ENCODE measurements at places on chromosomes 2 and 18.
A peak's percentile ranks its signal among the peaks of the same experiment; 100 is the strongest.

DNA sequence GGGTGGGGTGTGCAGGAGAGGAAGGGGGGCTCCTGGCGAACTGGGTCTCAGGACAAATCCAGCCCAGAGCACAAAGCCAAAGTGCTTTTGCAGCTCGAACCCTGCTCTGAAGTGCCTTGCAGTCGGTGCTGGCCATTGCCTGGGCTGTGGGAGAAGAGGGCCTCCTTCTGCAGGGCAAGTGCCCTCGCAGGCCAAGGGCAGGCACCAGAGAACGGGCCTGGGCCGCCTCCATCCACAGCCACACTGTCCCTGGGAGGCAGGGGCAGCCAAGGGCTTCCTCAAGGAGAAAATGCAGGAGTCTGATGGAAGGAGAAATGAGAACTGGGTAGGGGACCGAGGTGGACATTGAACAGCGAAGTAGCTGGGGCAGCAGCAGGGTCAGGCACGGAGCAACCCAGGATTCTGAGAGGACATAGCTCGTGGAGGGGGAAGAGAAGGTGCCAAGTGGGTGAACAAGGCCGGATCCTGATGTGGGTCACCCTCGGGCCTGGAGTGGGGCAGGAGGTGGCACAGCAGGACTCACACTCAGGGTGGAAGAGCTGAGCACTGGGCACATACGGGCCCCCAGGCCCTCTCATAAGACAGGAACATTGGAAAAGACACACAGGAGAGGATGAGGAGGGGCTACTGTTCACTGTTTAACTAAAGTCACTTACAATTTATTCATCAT, 312.8 kb upstream of the SALL3 start:
- DNase-seq: no peak

DNA sequence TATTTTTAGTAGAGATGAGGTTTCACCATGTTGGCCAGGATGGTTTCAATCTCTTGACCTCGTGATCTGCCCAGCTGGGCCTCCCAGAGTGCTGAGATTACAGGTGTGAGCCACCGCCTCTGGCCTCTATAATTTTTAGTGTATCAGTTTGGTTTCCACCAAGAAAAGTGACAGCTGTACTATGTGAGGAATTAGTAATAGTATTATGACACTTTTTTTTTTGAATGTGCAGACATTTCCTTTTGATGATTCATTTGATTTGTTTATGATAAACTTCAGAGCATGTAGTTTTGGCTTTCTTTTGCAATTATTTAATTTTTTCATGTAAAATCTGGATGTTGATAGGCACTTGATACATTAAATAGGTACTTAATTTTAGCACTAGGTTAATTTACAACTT, 61.5 kb downstream of the PTPN4 start:
- no peak for DNase-seq

DNA sequence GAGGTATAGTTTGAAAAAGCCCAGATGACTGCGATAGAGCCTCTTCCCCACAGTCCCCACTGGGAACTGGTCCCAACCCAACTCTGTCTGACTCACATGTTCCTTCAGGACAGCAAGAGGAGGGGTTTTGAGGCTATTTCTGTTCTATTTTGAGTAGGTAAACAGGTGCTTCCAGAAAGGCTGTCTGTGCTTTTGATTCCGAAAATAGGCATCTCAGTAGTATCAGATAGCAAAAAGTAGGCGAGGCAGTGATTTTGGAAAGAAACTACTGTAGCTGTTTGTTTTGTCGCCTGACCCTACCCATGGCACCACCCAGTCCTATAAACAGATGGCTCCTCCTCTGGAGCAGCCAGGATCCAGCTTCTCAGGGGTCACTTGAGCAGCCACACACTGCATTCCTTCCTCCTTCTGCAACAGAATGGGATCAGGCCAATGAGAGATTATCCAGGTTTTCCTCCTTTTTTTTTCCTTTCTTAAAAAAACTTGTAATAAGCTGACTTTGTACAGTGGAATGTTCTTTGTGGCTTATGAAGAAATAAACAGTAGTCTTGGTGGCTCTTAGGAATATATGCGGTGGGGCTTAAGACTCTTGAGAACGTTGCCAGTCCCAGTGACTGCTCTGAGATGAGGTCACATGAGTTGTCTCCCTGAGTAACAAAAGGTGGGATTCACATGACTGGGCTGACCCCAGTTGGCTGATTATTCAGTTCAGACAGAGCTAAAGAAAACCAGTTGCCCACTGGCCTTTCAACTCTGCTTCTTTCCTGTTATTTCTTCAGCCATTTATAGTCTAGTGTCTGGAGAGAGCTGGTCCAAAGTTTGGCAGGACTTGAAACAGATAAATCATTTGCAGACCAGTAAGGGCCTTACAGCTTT, 98.6 kb downstream of the KCNS3 start:
- DNase-seq: no peak

DNA sequence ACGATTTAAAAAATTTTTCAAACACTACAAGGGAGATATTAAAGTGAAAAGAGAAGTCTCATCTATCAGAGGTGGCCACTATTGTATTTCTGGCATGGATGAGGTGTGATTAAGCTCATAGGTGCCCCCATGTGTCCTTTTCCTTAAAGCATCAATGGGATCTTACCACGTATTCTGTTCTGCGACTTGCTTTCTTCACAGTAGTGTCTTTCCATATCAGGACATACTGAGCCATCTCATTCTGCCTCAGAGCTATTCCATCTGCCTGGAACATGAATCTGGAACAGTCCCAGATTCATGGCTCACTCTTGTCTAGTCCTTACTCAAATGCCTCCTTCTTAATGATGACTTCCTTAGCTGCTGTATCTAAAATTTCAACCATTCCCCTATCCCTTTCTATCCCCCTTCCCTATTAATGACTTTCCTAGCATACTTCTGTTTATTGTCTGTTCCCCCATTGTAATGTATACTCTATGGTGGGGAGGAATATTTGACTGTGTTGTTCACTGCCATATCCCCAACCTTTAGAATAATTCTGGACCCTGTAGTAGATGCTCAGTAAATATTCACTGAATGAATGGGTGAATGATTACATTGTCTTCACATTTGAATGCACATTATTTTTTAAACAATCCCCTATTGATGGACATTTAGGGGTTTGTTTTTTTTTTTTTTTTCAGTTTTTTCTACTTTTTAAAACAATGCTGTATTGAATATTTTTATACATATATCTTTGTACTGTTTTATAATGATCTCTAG, 11.1 kb downstream of the STAMBP start:
- DNase-seq: no peak

DNA sequence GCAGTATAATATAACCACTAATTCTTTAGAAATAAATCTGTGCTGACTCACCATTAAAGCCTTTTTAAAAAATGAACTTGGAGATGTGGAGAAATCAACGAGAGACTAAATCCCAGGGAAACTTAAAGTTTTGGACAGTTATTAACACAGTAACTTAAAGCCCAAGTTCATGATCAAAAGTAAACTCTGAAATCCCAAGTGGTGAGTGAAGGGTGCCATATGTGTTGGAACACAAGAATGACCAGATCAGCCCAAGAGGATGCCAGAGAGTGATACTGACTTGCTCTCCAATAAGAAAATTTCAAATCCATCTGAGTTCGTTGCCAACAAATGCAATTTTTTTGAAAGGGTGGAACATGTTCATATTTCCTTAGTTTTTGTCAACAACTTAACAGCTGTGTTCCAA, 838.1 kb upstream of the ACVR2A start:
- DNase-seq: no peak

DNA sequence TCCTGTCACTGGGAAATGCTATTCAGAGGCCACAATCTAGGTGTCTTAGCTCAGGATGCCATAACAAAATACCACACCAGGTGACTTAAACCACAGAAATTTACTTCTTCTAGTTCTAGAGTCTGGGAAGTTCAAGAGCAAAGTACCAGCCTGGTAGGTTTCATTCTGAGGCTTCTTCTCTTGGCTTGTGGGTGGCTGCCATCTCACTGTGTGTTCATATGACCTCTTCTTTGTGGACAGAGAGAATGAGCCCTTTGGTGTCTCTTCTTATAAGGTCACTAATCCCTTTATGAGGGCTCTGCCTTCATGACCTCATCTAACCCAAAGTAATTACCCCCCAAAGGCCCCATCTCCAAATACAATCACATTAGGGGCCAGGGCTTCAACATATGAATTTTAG, 57.3 kb downstream of the RHOB start:
- DNase-seq: no peak

DNA sequence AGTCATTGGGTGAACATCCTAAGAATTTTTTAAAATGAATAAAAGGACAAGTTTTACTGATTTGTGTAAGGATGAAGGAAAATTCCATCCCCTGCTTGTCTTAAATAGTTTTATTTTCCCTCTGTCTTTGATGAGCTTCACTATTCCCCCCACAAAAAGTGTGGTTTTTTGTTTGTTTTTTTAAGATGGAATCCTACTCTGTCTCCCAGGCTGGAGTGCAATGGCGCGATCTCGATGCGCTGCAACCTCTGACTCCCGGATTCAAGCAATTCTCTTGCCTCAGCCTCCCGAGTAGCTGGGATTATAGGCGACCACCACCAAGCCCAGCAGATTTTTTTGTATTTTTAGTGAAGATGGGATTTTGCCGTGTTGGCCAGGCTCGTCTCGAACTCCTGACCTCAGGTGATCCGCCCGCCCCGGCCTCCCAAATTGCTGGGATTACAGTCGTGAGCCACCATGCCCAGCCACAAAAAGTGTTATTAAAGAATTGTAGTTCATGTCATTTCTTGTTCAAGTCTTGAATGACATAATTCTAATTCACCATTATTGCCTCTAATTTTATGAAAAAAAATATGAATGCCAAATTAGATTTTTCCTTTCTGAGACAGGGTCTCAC, 91.7 kb downstream of the AGPS start:
- no peak for DNase-seq

DNA sequence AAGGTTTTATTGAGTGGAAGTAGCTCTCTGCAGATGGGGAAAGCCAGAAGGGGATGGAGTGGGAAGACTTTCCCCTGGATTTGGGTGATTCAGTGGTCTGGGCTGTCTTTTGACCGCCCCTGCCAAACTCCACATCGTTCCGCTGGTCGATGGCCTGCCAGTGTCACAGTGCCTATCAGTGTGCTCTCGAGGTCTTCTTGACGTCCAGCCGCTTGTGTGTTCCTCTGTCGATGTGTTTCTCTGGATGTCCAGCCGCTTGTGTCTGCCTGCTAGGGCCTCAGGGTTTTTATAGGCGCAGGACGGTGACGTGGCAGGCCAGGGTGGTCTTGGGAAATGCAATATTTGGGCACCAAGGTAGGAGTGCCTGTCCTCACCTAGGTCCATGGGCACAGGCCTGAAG, 1371.4 kb upstream of the PIK3C3 start:
- no peak for DNase-seq

DNA sequence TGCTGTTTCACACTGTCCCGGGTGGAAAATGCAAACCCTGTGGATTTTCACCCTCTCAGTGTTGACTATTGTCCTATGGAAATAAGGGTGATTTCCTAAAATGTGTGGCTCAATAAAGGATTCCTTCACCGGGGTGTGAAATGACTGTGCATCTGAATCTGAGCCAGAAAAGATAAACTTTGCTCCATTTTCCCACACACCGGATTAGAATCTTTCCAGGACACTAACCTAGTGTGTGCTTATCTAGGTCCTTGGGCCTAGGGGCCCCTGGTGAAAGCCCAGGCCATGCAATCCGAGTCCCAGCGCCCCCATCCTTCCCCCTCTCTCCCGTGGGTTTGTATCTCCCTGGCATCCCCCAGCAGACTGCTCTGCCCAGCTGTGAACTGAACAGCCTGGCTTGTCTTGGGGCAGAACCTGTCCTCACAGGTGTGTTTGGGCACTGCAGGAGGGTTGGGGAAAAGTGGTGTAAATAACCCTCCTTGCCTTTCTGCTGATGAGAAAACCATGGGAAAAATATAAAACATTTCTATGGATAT, 17.3 kb downstream of the KLHL29 start:
- no peak for DNase-seq

- no peak for DNase-seq
These were observed 81.7 kb upstream of the HK2 start for GRCh38 chr2:74751981-74752851.

GRCh38 chr2:162058973-162059668, 14.9 kb downstream of the DPP4 start:
- no peak for DNase-seq

GRCh38 chr2:177123048-177123447, 89.5 kb upstream of the HNRNPA3 start:
- no peak for DNase-seq

DNA sequence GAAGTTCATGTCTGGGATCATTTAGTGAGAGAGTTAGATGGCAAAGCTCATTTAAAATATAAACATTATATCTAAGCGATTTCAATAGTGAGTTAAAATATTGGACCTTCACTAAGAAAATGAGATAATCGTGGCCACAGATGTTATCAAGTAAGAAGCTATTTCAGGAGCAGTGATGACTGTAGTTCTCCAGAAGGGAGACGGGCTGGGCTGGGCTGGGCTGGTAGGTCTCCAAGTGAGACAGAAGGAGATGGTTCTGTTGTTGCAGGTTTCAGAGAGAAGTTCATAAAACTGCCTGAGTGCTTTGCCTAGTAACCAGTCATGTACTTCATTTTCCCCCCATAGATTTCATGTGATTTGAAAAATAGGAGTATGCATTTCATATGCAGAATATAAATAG, 130.1 kb upstream of the DAPL1 start:
- no peak for DNase-seq

DNA sequence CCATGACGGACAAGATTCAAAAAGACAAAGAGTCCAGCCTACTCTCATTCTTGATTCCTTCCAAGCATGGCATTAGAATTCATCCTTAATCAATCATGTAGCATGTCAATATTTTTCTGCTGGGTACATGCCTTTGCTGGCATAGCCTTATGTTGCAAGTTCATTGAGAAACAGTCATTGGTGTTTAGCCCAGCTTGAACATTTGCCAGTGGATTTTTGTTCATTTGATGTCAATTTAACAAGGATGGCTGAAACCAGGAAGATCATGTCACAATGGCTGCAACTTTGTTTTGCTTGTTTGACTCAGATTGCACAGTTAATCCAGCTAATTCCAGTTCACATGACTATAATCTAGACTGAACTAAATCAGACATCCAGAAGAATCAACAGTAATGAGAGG, 1132.2 kb downstream of the LRP1B start:
- no peak for DNase-seq

DNA sequence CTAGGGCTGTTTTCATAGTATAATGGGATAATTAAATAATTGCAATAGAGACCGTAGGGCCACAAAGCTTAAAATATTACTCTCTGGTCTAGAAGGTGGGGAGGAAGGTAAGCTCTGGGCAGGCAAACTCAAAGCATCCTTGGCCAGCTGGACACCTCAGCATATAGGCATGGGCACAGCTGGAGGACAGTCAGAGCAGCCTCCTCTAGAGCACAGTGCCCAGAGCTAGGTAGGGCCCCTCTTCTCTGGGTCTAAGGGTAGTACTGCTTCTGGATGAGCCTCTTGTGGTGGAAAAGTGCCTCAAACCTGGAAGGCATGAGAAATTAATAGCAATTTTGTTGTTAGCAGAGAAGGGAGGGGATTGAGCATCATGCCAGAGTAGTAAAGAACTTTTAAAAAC, 291.3 kb upstream of the FBXO11 start:
- no peak for DNase-seq

GRCh38 chr2:28390241-28390745, 2.4 kb upstream of the FOSL2 start:
- peak; percentile 89 for DNase-seq

GRCh38 chr18:63506336-63506646, 29.5 kb downstream of the SERPINB5 start:
- DNase-seq: no peak

GRCh38 chr18:51447351-51448342, 250.2 kb upstream of the MEX3C start:
- DNase-seq: no peak

GRCh38 chr18:58314284-58314683, 270.3 kb downstream of the NEDD4L start:
- no peak for DNase-seq

Measured in WERI-Rb-1 (cell line).